Stimulated activated CD8-positive, alpha-beta memory T cell treated with anti-CD3 and anti-CD28 coated beads, Interleukin-4, amount 100 ng/mL, for 4 hours (primary cell): ENCODE measurements at places on chromosomes 1 and 21.
A peak's percentile ranks its signal among the peaks of the same experiment; 100 is the strongest.

- DNase-seq, result no peak
Measured at GRCh38 chr1:45512641-45513054, 9.0 kb downstream of the PRDX1 start.

- no peak for DNase-seq
Measured at GRCh38 chr1:162902416-162902815, 41.4 kb upstream of the CCDC190 start.

GRCh38 chr1:234620272-234621126 lies 10.5 kb upstream of the IRF2BP2 start:
- no peak for DNase-seq

- no peak for DNase-seq
Measured at GRCh38 chr21:21383126-21383525, 384.9 kb downstream of the NCAM2 start.

DNA sequence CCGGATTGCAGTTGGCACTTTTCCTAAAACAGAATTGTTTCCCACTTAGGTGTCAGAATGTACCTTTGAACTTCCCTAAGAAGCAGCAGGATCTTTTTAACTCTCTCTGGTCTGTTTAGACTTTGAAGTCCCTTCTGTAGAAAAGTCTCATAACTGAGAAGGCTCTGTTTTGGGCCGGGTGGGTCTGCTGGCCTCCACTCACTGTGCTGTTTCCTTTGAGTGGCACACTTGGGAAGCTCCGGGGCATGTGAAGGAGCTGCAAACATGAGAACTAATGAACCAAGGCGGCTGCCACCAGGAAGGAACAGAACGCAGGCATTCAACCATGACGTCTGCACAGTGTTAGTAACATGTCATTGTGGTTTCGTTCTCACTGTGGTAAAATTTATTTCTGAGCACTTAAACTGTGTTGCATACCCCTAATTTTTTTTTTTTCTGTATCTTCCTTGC lies 19.5 kb upstream of the NCMAP start:
- DNase-seq, result peak; percentile 42

DNA sequence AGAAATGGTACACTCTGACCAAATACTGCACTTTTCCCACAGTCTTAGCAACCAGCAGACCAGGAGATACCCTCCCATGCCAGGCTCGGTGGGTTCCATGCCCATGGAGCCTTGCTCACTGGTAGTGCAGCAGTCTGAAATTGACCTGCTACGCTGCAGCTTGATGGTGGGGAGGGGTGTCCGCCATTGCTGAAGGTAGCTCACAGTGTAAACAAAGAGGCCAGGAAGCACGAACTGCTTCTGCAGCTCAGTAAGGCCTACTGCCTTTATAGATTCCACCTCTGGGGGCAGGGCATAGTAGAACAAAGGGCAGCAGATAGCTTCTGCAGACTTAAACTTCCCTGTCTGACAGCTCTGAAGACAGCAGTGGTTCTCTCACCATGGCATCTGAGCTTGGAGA lies 12.3 kb upstream of the IFI44L start:
- DNase-seq, result no peak

- no peak for DNase-seq
Measured at GRCh38 chr1:31977385-31978131, 36.1 kb upstream of the KHDRBS1 start.

- no peak for DNase-seq
Measured at GRCh38 chr1:220878191-220879075, 810 bp upstream of the HLX start.

GRCh38 chr1:214205053-214205452 lies 75.9 kb upstream of the SMYD2 start:
- no peak for DNase-seq

DNA sequence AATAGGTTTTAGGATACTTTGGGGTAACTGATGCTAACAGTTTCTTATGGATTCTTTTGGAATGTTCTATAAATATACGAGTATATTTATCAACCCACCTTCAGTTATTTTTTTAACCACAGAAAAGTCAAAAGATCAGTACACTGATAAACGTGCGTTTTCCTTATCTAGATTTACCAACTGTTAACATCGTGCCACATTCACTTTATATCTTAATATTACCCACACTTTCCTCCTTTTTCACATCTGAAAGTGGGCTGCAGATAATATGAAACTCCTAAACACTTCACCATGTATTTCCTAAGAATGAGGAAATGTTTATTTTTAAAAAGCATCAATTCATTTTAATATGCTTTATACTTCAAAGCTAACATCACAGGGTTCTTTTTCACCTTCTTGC lies 7.7 kb downstream of the ATF6 start:
- no peak for DNase-seq

DNA sequence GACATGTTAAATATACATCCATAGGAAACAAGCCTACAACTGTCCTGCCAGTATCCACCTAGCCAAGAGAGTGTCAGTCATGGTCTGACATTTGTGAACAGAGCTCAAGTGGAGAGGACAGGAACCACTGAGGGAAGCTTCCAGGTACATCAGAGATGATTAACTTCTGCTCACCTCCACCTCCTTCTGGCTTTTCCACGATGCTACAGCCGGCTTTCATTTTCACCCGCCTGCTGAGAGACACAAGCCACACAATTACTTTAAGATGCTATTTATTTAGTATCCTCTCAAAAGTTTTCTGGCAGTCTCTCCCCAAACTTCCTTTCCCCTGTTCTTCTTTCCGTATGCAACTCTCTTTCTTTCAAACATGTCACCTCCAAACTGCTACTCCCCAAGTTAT lies 2.1 kb downstream of the ETV3 start:
- DNase-seq, result no peak

DNA sequence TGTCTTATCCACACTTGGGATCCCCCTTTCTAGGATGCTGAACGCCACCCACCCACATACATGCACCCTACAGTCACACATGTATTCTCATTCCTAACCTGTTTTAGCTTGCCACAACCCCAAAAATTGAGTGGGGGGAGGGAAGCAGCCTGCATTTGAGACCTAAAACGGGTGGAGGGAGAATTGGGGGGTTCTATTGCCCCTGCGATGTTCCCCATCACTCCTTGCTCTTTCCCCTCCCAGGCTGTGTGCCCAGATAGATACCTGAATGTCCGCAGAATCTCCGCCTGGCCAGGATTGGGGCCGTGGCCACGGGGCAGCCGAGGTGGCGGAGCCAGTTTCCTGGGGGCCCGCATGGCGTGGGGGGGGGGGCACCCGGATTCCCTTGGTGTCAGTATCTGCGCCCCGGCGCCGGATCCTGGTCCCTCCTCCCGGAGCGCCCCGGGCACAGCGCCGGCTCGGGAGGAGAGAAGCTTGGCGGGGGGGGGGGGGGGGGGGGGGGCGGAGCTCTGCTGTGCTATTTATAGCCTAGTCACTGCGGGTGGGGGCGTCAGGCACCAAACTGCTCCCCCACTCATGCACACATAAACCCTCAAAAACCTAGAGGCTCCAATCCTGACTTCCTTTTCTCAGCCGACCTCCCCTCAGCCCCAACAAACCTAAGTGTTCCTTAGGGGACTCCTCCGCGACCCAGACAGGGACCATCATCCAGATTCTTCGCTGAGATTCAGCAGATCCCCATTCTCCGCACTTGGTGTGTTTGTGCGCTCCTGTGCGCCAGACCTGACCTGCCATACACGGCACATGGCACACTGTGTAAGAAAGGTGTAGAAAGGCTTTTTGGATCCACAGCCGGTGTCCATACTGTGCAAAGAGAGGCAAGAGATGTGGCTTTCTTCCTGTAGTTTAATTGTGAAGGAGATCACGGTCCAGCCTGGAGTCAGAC lies 1.9 kb downstream of the ANKRD34A start:
- no peak for DNase-seq

DNA sequence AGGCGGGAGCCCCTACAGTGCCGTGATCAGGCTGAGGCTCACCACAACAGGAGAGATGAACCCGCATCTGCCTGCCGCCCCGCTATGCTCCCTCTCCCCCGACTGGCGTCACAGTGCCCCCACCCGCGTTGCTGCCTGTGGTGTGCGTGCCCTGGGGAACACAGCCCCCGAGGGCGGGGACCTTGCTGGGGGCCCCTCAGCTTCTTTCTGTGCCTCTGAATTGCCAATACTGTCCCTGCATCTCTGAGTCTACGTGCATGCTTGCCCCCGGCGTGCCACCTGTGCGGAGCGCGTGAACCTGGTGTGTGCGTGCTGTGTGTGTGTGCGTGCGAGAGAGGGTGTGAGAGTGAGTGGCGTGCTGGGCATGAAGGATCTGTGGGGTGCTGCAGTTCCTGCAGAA lies 10.3 kb downstream of the PARS2 start:
- DNase-seq, result no peak

DNA sequence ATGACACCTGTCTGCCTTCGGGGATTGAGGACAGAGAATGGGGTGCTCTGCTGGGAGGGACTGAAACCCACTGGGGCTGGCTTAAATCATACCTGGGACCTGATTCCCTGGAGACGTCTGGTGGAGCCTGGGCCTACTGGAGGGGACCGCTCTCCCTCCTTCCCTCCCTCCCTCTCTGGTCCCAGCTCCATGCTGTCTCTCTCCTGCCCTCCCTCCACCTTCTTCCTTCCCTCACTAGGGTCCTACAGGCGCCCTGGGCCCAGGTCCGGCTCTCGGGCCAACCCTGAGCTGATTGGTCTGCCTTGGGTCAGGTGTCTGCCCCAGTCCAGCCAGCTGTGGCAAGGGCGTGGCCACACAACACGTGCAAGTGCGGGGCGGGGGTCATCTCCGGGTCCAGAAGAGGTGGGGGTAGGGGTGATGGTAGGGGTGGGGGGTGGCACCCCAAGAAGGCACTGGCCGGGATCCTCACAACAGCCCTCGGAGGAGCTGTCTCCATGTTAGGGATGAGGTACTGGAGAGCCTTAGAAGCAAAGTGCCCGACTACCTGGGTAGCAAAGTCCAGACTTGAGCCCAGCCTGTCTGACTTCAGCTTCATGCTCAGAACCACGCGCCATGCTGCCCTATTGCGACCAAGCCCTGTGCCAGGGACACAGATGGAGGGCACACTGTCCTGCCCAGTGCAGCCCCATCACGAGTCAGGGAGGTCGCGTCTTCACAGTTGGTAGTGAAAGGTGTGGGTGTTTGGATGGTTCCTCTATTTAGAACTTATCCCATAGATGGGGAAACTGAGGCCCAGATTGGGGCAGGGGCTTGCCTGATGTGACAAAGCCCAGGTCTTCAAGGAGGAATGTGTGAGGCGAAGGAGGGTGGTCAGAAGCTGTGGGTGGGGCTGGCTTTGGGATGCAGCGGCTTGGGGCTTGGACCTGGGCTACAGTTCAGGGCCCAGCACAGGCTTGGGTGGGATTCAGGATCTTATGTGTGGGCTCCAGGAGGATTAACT lies 574.1 kb downstream of the PTPRU start:
- DNase-seq, result no peak

GRCh38 chr1:67711158-67711854 lies 26.3 kb downstream of the GADD45A start:
- DNase-seq, result no peak

DNA sequence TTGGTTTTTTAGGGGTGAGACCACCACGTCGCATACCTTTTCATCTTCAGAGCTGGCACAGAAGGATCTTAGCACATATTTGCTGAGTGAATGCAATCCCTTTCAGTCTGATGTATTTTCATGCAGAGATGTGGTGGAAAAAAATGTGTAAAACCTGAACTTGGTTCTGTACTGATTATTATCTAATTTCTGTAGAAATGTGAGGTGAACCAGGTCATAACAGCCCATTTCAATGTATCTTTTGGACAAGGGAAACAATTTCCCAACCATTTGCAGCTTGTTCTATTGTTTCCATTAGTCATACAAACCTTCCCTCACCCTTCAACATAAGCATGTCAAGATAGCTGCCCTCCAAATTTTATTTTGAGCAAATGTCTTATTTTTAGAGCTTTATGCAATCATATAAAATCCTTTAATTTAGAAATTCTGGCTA lies 46.8 kb upstream of the RUNX1 start:
- DNase-seq, result no peak

DNA sequence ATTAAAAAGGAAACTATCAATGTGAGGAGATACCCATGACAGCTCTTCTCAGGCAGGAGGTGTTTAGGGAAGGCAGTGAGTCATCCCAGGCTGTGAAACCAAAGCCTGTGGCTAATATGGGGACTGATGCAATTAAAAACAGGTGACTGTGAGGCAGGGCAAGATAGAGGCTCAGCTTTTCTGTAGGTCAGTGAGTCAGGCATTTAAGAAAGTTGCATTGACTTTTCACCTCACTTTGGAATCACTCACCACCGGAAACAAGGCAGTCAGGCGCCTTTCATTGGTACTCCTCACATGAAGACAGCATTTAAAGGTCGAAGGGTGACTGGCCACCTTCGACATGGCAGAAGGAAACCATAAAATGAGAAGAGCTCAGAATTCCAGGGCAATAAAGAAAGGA lies 54.5 kb downstream of the PAPPA2 start:
- DNase-seq, result no peak

GRCh38 chr1:168264296-168264695 lies 16.4 kb upstream of the TBX19 start:
- no peak for DNase-seq

DNA sequence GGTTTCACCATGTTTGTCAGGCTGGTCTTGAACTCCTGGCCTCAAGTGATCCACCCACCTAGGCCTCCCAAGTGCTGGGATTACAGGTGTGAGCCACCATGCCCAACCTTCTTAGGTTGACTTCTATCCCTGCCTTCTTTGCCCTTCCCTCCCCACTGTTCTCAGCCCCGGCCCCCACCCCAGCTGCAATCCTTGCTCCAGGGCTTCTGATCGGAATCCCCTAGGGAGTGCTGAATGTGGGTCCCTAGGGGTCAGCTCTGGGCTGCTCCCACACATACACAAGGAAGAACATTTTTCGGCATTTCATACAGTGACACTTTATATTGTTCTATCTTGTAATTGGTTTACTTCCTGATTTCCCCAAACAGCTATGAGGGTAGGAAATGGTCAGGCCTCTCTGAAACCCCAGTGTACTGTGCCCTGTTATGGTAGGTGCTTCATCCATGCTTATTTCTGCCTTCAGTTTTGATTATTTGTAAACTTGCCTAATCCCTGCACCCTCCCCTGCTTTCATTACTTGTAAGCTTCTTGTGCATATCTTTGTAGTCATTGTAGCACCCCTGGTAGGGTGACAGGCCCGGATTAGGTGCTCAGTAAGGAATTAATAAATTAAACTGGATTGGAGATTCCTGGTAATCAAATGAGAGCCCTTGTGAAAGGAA lies 5.8 kb upstream of the SRP9 start:
- DNase-seq, result no peak

- no peak for DNase-seq
Measured at GRCh38 chr21:45404730-45405270, at the start of gene COL18A1. TSS of gene COL18A1 (plus strand) at chr21:45405165. CDS start at chr21:45405231, 66 bp downstream.

GRCh38 chr1:227559499-227559898 lies 3.9 kb upstream of the ZNF678 start:
- DNase-seq, result no peak

- no peak for DNase-seq
Measured at GRCh38 chr1:220556641-220557040, 28.7 kb downstream of the MARK1 start.
